Stomach (tissue), 19 donors: ENCODE measurements at places on chromosomes 5 and 9. TPM values are rescaled to one million over a fixed set of nuclear protein-coding genes. Genes with fewer than 3 reads are reported as not detected.

DNA sequence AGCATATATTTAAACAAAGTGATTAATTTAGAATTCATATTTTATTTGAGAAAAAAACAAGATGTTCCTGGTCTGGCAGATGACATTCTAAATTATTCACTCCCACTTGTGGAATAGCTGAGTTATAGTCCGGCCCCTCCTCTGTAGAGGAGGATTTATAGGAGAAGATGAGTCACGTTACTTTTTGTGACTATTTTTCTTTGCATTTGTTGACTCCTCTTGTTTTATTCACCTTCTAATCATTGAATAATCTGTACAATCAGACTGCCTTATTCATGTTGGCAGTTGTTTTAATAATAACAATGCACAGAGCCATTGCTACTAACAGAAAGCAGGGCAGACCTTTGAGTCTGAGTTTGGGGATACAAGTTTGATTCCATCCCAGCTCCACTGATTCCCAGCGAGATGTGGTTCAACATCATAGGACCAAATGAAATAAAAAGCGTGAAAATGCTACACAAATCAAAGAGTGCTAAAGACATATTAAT is 23.2 kb downstream of the DOCK8 start:
- H3K4me1 ChIP-seq, result no peaks in the 10 kb centered on the region
- no peaks in the 10 kb centered on the region for H3K27me3 ChIP-seq
- no peak for DNase-seq
- no peaks in the 10 kb centered on the region for H3K36me3 ChIP-seq
- H3K27ac ChIP-seq, result no peak overlapping the region
- H3K4me3 ChIP-seq, result no peak overlapping the region

DNA sequence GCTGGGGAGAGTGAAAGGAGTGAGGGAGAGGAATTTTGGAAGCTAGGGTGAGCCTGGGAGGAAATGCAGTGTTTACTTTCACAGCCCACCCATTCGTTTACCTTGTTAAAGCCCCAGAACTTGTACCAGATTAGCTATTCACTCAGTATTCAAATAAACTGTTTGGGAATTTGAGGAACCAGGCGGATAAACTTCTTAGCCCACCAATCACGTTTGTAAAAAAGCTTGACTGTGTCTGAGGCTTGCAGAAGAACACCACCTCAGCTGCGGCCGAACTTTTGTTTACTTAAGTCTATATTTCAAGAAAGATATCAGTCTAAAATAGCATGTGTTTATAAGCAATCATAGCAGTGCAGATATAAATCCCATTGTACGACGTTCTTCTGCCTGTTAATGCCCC is 5.2 kb upstream of the TLE1 start:
- H3K36me3 ChIP-seq, result no peaks in the 10 kb centered on the region
- DNase-seq, result no peak
- peak overlapping the region; percentile 18 for H3K27ac ChIP-seq
- no peak overlapping the region for H3K4me3 ChIP-seq

DNA sequence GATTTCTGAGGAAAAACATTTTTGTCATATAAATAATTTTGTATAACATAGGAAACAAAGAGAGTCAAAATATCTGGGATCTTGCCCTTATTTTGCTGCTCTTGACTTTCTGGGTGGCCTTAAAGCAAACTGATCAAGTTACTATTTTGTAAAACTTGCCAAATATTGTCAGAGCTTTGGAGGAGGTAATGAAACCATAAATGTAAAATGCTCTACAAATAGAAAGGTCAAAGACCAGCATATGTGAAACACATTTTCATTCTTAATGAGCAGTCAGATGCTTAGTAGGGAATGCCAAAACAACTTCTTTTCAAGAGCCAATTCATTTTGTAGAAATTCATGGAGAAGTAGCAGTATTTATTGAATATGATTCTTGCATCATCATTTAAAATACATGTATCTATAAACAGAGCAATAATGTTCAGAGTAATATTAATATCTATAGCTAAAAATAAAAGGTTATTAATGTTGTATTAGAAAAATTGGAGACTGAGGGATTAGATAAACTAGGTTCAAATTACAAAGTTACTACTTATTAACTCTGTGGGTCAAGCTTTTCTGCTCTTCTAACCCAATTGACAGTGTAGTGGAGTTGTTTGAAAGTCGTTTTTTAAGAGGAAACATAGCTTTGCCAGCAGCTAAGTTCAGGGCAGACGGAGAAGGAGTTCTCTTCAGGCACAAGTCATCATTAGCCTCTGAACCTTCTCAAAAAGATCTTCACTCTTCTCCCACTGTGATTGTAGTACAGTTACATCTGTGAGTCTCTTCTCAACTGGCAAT is 2053.1 kb downstream of the EFNA5 start:
- no peak overlapping the region for H3K4me3 ChIP-seq
- no peaks in the 10 kb centered on the region for H3K27me3 ChIP-seq
- peak; percentile 20 for DNase-seq
- no peaks in the 10 kb centered on the region for H3K36me3 ChIP-seq
- H3K27ac ChIP-seq, result no peak overlapping the region

GRCh38 chr5:38424148-38425060 is 132.0 kb downstream of the LIFR start:
- peaks cover 6% of the 10 kb centered on the region for H3K27me3 ChIP-seq
- H3K4me1 ChIP-seq, result no peaks in the 10 kb centered on the region
- H3K4me3 ChIP-seq, result no peak overlapping the region

GRCh38 chr9:27165068-27165467 is 56.0 kb downstream of the TEK start:
- DNase-seq, result no peak
- H3K27ac ChIP-seq, result no peak overlapping the region
- no peaks in the 10 kb centered on the region for H3K4me1 ChIP-seq

- H3K4me3 ChIP-seq, result no peak overlapping the region
- no peaks in the 10 kb centered on the region for H3K4me1 ChIP-seq
- H3K27ac ChIP-seq, result no peak overlapping the region
- H3K36me3 ChIP-seq, result peaks cover 78% of the 10 kb centered on the region
Measured at GRCh38 chr5:179777909-179778308, 15.9 kb upstream of the LTC4S start.

DNA sequence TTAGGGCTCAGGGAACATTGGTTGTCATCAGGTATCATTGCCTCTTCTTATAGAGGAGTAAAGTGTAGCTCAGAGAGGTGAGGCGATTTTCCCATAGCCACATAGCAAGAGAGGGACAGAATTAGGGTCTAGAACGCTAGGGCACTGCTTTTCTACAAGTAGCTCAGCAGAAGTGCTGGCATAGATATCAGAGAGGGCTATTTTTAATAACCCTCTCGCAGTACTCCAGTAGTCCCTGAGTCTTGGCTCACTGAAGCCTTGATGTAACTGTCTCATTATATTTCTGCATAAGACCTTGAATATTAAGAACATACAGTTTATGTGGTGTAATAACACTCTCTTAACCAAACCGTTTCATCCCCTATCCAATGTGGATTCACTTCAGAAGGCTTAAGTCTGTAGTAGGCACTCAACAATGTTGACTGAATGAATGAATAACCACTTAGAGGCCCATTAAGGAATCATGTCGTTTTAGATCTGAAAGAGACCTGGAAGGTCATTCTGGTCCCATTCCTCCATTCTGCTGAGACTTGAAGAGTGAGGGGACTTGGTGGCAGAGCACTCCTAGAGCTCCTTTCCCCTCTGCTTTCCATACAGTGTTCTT is 4.7 kb upstream of the FRMPD1 start:
- no peak overlapping the region for H3K4me3 ChIP-seq
- no peak overlapping the region for H3K27ac ChIP-seq
- DNase-seq, result no peak

- peak; percentile 41 for DNase-seq
- H3K27ac ChIP-seq, result peak overlapping the region; percentile 36
- H3K4me1 ChIP-seq, result peaks cover 18% of the 10 kb centered on the region
Measured at GRCh38 chr9:35649431-35650340, 1.0 kb downstream of the SIT1 start.

- no peak overlapping the region for H3K27ac ChIP-seq
- H3K36me3 ChIP-seq, result no peaks in the 10 kb centered on the region
- H3K27me3 ChIP-seq, result no peaks in the 10 kb centered on the region
- no peaks in the 10 kb centered on the region for H3K4me1 ChIP-seq
- peak; percentile 79 for DNase-seq
- H3K4me3 ChIP-seq, result no peak overlapping the region
Measured at GRCh38 chr5:39520232-39520572, 95.4 kb upstream of the DAB2 start.

DNA sequence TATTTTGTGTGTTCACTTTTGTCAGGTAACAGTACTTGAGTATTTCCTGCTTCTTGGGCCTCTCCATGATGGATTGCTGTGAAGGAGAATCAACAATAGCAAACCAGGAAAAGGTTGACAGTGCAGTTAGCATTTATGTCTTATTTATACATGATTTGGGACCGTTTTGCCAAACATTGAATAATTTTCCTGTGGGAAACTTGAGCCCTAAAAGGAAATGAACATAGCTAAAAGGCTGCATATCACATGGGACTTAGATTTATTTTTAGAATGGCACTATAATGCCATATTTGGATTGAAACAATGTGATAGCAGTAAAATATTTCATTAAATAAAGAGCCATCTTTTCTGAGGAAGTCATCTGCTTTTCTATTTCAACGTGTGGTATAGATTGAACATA is 15.3 kb downstream of the GPR21 start:
- no peaks in the 10 kb centered on the region for H3K27me3 ChIP-seq
- H3K4me1 ChIP-seq, result no peaks in the 10 kb centered on the region
- DNase-seq, result peak; percentile 35

DNA sequence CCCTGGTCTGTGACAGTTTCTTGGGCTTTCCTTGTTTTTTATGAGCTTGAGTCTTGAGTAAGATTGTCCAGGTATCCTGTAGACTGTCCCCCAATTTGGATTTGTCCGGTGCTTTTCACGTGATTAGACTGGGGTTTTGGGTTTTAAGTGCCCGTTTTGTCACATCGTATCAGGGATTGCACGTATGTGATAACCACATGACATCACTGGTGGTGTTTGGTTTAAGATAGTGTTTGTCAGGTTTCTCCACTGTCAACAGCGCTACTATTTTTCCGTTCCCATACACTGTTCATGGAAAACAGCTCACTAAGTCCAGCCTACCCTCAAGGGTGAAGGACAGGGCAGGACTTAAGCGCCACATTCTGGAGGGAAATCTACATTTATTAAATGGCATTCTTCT is 39.7 kb downstream of the LMNB1 start:
- no peak overlapping the region for H3K27ac ChIP-seq
- no peaks in the 10 kb centered on the region for H3K4me1 ChIP-seq
- no peaks in the 10 kb centered on the region for H3K27me3 ChIP-seq
- no peaks in the 10 kb centered on the region for H3K36me3 ChIP-seq

- H3K4me1 ChIP-seq, result no peaks in the 10 kb centered on the region
- no peak for DNase-seq
- no peak overlapping the region for H3K4me3 ChIP-seq
- no peaks in the 10 kb centered on the region for H3K36me3 ChIP-seq
- no peak overlapping the region for H3K27ac ChIP-seq
- no peaks in the 10 kb centered on the region for H3K27me3 ChIP-seq
Measured at GRCh38 chr9:19145881-19146280, 18.6 kb upstream of the PLIN2 start.

GRCh38 chr5:112772124-112772523 is 34.4 kb downstream of the APC start:
- H3K4me1 ChIP-seq, result no peaks in the 10 kb centered on the region
- peaks cover 5% of the 10 kb centered on the region for H3K36me3 ChIP-seq
- H3K4me3 ChIP-seq, result no peak overlapping the region
- no peak overlapping the region for H3K27ac ChIP-seq

- DNase-seq, result peak; percentile 73
- no peak overlapping the region for H3K27ac ChIP-seq
- H3K4me1 ChIP-seq, result peaks cover 44% of the 10 kb centered on the region
- peaks cover 16% of the 10 kb centered on the region for H3K27me3 ChIP-seq
- no peak overlapping the region for H3K4me3 ChIP-seq
Measured at GRCh38 chr9:137176302-137177182, 4.7 kb upstream of the TMEM210 start.

DNA sequence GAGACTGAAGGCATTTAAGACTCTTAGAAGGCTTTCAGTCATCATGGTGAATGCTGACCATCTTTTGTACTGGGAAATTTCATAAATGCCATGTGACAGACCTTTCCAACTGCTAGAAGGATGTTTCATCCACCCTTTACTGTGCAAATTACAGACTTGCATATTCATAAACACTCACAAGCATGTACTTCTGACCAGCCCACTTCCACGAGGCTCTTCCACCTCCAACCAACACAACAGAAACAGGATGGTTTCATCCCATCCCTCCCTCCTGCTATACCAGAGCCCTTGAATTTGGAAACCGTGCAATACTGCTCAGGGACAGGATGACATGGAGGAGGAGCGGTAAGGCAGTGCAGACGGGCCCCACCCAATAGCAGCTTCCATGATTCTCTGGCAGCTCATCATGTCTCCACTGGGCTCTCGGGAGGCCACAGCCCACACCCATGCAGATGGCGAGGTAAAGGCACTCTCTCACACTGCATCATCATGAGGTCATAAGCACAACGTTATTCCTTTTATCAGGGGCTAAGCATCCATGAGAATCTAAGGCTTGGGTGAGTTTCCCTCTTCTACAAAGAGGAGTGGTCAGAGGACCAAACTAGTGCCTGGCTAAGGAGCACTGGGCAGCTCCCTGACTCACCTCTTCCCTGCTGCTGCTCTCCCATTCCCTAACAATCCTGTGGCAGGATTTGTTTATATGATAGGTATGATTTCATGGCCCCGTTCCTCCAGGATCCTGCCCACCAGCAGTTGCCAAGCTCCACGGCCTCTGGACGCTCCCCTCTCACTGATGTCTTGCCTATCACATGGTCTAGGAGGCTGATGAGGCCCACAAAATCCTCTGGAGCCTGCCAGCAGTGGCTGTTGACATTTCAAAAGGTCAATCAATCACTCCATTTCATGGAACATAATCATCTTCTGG is 94.4 kb upstream of the FSTL4 start:
- H3K36me3 ChIP-seq, result no peaks in the 10 kb centered on the region
- no peak for DNase-seq
- H3K27me3 ChIP-seq, result no peaks in the 10 kb centered on the region

DNA sequence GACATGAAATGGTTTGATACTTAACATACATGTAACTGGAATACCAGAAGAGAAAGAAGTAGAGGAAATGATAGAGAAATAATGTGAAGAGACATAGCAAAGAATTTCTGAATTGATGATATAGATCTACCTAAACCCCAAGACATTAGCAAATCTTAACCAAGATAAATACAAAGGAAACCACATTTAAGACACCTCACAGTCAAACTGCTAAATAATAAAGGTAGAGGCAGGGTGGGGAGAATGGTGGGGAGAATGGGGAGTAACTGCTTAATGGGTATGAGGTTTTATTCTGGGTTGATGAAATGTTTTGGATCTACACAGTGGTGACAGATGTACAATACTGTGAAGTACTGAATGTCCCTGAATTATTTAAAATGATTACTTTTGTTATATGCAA is 17.5 kb downstream of the CARNMT1 start:
- no peak overlapping the region for H3K27ac ChIP-seq
- no peak overlapping the region for H3K4me3 ChIP-seq
- no peak for DNase-seq
- H3K4me1 ChIP-seq, result no peaks in the 10 kb centered on the region
- H3K36me3 ChIP-seq, result peaks cover 11% of the 10 kb centered on the region

GRCh38 chr5:177355868-177356168 is 1.9 kb upstream of the RGS14 start:
- H3K36me3 ChIP-seq, result no peaks in the 10 kb centered on the region
- H3K27me3 ChIP-seq, result no peaks in the 10 kb centered on the region
- H3K4me1 ChIP-seq, result peaks cover 28% of the 10 kb centered on the region
- no peak overlapping the region for H3K4me3 ChIP-seq
- no peak overlapping the region for H3K27ac ChIP-seq

- H3K4me1 ChIP-seq, result peaks cover 13% of the 10 kb centered on the region
- no peak overlapping the region for H3K27ac ChIP-seq
- no peaks in the 10 kb centered on the region for H3K36me3 ChIP-seq
- no peak overlapping the region for H3K4me3 ChIP-seq
Measured at GRCh38 chr9:16191191-16191590, 638.3 kb downstream of the CCDC171 start.

Gene ACO1
- 11.0 TPM for polyA plus RNA-seq

Gene GBGT1
- 23.8 TPM for polyA plus RNA-seq

Gene MAMDC2
- polyA plus RNA-seq, result 16.2 TPM

Gene N4BP3
- polyA plus RNA-seq, result 2.9 TPM

Gene HSD17B4
- polyA plus RNA-seq, result 179 TPM

Gene CD14
- polyA plus RNA-seq, result 17.0 TPM
